ENCODE measurements at places on chromosomes 7 and 10. TPM values are rescaled to one million over a fixed set of nuclear protein-coding genes. Genes with fewer than 3 reads are reported as not detected.

DNA sequence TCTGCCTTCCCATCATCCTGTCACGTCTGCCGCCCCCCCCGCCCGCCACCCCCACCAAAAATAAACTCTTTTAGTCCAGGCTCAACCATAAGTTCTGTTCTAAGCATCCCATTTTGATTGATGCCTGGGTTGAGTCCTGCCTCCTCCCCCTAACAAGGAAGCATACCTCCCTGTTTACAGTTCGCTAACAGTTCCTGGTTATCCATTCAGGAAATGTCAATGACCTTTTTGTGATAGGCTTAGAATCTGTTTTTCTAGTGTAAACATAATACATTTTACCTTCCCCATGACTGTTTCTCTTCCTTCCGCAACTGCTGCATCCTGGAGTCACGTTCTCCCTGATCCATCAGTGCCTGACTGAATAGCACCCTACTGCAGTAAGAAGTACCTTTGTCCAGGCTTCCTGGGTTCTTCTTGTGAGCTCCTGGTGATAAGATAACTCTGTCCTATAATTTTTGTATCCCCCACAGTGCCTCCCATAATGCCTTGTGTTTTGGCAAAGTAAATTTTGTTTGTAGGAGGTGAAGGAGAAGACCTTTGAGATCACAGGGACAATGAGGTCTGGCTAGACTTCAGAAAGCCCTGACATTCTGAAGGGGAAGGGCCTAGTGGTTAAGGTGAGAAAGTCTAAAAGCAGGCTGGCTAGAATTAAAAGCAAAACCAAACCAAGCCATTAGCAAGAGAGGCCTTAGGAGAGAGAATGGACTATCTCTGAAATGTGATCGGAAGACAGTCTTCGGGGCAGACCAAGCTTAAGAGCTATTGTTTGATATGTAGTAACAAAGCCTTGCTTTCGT is 7.3 kb downstream of the AGFG2 start:
- peak overlapping the region; percentile 66 for H3K27ac ChIP-seq
- H3K27me3 ChIP-seq: no peaks in the 10 kb centered on the region
- DNase-seq: no peak
- H3K4me1 ChIP-seq: peaks cover 8% of the 10 kb centered on the region

DNA sequence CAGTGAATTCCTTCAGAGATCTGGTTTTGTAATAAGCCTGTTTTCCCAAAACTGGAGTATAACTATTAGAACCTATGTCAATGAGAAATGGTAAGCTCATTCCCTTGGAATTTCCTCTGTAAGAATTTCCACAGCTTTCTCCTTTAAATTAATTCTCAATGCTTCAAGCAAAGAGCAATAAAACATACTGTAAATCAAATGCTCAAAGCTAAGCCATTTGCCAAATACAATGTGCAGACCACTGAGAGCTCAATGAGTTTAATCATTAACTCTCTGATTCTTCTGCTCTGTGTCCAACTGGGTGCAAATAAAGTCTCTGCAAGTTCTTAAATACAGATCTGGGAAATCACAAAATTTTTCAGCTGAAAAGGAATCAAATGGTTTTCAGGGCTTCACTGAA is 227.6 kb upstream of the IMMP2L start:
- H3K27ac ChIP-seq: no peak overlapping the region
- H3K27me3 ChIP-seq: no peaks in the 10 kb centered on the region
- no peaks in the 10 kb centered on the region for H3K36me3 ChIP-seq

CNPY1 gene
- not detected for total RNA-seq

GRCh38 chr10:48938990-48939536 is 577 bp downstream of the LRRC18 start:
- H3K4me3 ChIP-seq: no peak overlapping the region
- no peaks in the 10 kb centered on the region for H3K36me3 ChIP-seq
- no peak overlapping the region for H3K27ac ChIP-seq
- no peak for DNase-seq
- no peaks in the 10 kb centered on the region for H3K27me3 ChIP-seq

Measured in thymus (tissue), 14 donors.